ENCODE measurements at places on chromosomes 7 and 10.

GRCh38 chr10:132920101-132920925 is 22.1 kb downstream of the CFAP46 start:
- no peak for DNase-seq

DNA sequence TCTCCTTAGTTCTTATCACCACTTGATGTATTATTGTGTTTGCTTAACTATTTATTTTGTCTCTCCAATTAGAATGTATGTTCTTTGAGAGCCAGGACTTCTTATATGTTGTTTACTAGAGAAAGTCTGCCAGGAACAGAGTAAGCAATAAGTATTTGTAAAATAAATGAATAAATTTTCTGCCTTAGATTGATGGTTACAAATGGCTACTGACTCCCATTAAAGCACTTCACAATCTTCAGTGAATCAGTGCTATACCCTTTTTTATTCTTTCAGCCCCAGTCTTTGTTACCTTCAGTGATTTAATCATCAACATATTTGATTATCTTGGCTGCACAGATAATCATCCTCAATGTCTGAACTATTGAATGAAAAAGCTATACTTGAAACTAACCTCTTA is 197.1 kb upstream of the TMEM196 start:
- DNase-seq, result no peak

GRCh38 chr7:135158141-135158655 is 10.3 kb downstream of the TMEM140 start:
- DNase-seq, result no peak

DNA sequence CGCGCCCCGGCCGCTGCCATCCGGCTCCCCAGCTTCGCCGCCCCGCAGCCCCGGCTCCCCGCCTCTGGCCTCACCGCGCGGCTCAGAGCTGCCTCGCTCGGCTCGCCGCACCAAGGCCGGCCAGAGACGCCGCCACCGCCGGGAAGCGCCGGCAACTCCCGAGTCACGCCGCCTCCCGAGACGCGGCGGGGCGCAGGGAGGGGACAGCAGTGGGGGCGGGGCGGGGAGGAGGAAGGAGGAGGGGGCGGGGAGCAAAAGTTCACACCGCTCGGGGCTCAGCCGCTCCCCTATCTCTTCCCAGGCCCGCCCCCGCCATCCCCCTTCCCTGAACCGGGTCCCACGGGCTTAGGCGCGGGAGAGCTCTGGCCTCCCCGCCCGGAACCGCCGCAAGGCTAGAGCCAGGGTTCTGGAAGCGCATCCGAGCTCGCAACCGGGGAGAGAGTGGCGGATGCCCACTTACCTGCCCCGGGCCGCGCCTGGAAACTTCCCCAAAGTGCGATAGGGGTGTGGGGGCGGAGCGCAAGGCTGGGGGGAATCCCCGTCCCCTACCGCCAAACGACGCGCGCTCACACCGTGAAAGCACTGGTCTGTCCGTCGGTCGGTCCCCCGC is 1.0 kb downstream of the CHST15 start:
- peak; percentile 80 for DNase-seq

GRCh38 chr10:70324951-70325781 is 41.4 kb upstream of the NPFFR1 start:
- no peak for DNase-seq

DNA sequence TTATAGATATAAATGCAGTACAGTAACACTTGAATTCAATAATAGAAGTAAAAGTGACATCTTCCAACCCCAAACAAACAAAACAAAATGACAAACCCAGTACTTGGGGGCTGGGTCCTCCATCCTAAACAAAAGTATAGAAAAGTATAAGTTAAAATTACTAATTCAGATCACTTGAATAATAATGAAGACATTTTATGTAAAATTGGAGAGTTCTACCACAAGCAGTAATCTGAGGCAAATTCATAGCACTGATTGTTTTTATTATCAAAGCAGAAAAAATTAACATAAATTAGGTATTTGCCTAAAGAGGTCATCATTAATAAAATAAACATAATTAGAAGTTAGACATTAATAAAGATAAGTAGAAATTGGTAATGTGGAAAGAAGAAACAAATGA is 81.5 kb downstream of the ITPRID1 start:
- no peak for DNase-seq

GRCh38 chr10:47260505-47261111 is 39.4 kb upstream of the GDF10 start:
- no peak for DNase-seq

- no peak for DNase-seq
Measured at GRCh38 chr10:130009228-130009627, 45.2 kb upstream of the EBF3 start.

- DNase-seq, result no peak
Measured at GRCh38 chr10:17375936-17376584, 78.3 kb downstream of the ST8SIA6 start.

- DNase-seq, result no peak
Measured at GRCh38 chr7:39934132-39934531, 15.9 kb upstream of the CDK13 start.

- no peak for DNase-seq
Measured at GRCh38 chr7:105792488-105793370, 83.7 kb downstream of the ATXN7L1 start.

GRCh38 chr7:158818325-158819213 is 10.7 kb downstream of the ESYT2 start:
- DNase-seq, result peak; percentile 77

DNA sequence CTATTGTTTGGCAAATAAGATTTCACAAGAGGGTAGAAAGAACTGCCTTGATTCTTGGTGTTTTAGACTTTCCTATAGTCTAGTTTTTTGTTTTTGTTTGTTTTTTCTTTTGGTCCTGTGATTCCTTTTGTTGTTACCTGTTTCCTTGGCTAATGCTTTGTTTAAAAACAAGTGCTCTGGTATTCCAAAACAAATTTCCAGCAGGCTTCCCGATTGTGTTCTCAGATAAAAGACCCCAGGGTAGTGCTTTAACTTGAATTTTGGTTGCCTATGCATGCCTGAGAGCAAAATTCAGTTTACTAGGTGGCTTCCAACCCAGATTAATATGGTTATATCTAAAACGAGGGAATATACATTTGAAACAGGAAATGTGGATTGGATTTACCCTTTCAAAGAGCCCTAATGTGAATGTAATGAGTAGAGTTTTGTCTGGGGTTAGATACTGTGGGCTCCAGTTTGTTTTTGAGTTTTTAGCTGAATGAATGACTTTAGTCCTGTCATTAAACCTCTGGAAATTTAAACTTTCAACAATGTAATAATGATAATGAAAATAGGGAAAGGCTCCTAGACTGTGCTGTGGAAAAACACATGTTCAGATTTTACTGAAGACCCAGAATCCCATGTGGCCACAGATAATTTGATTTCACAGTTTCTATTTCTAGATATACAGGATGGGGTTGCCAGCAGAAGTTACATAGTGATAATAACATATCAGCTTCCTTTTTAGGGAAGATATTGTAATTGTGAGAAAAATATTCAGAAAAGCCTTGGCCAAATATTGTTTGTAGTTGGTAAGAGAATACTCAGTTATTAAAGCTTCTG is 23.9 kb downstream of the AUTS2 start:
- DNase-seq, result no peak

- DNase-seq, result no peak
Measured at GRCh38 chr10:111973306-111973705, 210.3 kb downstream of the GPAM start.

- no peak for DNase-seq
Measured at GRCh38 chr10:128078136-128078969, 47.9 kb downstream of the MKI67 start.

DNA sequence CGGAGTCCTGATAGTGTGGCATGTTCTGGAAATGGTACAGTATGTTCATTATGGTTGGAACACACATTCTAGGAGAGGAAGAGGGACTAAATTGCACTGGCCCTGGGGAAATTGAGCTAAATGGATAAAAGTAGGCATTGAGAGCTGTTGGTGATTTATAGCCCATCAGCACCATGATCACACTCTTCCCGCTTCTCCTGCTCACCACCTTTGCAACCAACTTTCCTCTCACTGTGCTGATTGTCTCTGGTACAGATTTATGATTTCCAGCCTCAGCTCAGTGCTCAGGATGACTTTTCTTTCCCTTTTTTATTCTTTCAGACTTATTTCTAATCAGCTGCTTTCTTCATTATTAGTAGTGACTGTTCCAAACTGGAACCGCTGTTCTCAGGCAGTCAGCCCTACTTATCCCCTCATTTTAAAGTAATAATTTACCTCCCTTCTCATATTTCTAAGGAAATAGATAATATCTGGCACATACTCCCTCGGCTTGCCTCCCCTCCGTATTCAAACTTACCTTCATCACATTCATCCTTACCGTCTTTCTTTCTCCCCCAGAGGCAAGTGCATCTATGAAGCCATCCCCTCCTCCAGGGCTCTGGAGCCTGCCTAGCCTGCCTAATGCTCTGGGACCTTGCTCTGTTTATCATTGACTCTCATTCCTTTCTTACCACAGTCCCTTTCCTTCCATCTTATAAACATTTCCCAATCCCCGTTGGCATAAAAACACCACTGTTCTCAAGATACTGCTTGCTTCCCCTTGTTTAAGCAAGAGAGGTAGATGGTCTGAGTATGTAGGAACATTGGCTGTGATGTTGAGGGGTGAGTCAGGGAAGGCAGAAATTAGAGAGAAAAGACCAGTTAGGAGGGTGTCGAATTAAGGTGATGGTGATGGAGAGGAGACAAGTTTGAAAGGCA is 51.6 kb upstream of the RPA3 start:
- DNase-seq, result no peak

GRCh38 chr10:124911124-124912067 is 30.5 kb upstream of the ZRANB1 start:
- DNase-seq, result no peak

DNA sequence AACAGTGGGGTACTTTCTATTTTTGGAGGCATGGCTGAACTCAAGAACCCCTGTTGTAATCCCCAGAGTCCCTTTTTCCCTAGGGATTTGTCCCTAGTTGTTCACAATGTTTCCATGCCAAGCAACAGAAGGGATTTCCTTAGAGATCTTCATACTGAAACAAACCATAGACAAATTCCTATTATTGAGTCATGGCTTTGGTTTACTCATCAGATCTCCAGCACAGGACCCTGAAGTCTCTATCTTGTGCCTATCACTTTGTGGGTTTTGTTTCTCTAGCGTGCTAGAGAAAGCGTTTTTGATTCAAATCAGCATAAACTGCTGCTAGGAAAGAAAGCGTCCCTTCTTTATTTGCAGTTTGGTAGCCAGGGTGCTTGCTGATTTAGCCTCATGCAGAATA is 165.0 kb downstream of the BAMBI start:
- DNase-seq, result no peak

GRCh38 chr7:142516038-142516501 is 233.2 kb upstream of the PRSS1 start:
- no peak for DNase-seq

DNA sequence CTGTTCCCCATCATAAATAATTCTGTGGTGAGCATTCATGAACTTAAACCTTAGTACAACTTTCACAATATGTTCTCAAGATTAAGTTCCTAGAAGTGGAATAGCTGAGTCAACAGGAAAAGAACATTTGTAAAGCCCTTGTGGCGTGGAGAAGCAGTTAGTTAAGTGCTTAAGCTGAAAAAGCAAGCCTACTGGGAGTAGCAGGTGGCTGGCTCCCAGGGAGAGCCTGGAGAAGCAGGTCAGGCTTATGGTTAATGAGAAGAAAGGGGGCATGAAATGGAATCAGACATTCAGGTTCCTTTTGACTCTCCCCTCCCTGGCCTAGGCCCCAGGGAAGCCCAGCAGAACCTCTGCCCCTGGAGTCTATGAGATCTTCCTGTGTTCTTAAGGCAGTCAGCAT is 35.3 kb downstream of the VSTM4 start:
- no peak for DNase-seq

GRCh38 chr10:24882047-24882698 is 70.2 kb downstream of the PRTFDC1 start:
- no peak for DNase-seq

GRCh38 chr10:93813507-93814465 is 56.0 kb downstream of the LGI1 start:
- DNase-seq, result peak; percentile 43

- DNase-seq, result no peak
Measured at GRCh38 chr10:105675333-105675732, 1034.2 kb downstream of the SORCS3 start.

DNA sequence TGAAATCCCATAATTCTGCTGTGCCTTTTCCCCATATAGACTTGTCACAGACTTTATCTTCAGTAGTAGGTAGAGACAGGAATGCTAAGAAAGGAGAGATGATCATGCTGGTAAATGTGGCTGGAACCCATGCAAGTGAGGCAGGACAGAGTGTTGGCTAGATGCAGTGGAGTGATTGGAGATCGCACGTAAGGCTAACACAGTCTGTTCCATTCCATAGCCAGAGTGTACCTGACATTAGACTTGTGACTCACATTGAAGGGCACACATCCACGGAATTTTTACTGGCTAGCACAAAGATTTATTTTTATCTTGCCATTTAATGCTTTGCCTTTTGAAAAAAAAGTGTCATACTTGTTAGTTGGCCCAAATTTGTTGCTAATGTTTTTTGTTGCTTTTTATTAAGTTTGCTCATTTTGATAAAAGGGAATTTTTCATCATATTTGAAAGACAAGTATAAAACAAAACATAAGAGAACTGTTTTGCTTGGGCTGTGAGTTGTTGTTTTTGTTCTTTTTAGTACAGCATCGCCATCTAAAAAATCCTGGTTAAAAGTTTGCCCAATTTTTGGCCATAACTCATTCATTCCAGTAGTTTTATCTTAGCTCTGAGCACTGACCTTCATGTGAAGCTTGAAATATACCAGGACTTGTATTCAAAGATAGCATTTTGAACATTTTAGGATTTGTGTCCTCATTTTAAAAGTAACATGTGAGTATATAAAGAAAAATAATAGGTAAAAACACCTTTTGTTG is 81.0 kb downstream of the CPED1 start:
- DNase-seq, result no peak

- DNase-seq, result no peak
Measured at GRCh38 chr10:109953766-109954165, 30.5 kb upstream of the XPNPEP1 start.

DNA sequence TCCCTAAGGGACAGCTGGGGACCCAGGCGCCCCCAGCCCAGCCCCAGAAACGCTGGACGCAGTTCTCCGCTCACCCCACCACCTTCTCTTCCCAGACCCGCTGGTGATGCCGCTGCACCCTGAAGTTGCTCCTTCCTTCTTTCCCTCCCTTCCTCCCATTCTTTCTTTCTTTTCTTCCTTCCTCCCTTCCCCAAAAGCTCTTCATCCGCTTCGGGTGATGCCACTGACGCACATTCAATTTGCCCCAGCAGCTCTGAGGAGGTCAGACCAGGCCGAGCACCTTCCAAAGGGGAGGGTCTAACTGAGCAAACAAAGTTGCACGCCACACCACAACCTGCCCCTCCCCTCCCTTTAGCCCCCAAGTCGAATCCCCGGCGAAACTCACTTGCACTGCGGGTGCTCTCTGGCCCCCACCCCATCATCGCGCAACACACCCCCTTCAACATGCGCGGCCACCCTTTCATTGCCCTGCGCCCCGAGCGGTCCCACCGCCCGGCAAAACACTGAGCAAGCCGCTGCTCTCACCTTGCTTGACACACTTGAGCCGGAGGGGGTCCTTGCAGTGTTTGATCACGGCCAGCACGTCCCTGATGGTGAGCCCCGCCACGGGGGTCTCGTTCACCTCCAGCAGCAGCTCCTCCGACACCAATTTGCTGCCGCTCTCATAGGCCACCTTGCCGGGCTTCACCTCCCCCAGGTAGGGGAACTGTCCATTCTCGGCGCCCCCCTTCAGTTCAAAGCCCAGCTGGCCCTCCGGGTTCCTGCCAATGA is 787 bp downstream of the MAGI2 start:
- DNase-seq, result peak; percentile 63

Data from ovary (tissue), 10 donors.